ENCODE measurements at places on chromosomes 4 and X. TPM values are rescaled to one million over a fixed set of nuclear protein-coding genes. Genes with fewer than 3 reads are reported as not detected.

Gene F8A1
- 29.1 TPM for total RNA-seq

Gene CLCN3
- total RNA-seq, result 29.3 TPM

Gene SSX4B
- total RNA-seq, result not detected

Gene CENPI
- 17.0 TPM for total RNA-seq

Gene HS3ST1
- 0.95 TPM for total RNA-seq

Gene INTU
- total RNA-seq, result not detected

DNA sequence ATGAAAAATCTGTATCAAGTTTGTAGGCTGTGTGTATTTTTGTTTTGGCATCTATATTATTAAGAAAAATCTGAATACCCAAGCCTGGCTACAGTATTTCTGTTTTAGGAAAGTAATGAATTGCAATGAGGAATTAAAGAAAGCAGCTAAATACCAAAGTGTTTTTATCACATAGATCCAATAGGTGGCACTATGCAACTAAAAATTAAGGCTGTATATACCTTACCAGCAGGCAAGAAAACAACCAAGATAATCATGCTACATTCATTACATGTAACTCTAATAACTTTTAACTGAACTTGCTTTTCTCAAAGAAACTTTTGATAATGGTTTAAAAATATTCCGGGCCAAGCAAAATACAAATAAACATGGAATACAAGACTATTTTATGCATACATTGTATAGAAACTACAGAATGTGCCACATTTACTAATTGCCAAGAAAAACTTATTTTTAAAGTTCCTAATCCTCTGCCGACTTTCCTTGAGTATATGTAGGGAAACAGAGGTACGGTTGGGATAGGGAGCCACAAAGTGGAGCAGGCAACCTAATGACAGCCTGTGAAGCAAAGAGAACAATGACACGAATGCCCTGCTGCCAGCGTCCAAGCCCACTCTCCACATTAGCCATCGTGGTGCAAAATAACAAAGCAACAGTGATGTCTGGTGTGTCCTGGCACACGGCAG lies 63.7 kb downstream of the SEC24D start:
- no peaks in the 10 kb centered on the region for H3K36me3 ChIP-seq
- DNase-seq, result peak; percentile 53
- H3K4me3 ChIP-seq, result no peak overlapping the region
- no peaks in the 10 kb centered on the region for H3K27me3 ChIP-seq

DNA sequence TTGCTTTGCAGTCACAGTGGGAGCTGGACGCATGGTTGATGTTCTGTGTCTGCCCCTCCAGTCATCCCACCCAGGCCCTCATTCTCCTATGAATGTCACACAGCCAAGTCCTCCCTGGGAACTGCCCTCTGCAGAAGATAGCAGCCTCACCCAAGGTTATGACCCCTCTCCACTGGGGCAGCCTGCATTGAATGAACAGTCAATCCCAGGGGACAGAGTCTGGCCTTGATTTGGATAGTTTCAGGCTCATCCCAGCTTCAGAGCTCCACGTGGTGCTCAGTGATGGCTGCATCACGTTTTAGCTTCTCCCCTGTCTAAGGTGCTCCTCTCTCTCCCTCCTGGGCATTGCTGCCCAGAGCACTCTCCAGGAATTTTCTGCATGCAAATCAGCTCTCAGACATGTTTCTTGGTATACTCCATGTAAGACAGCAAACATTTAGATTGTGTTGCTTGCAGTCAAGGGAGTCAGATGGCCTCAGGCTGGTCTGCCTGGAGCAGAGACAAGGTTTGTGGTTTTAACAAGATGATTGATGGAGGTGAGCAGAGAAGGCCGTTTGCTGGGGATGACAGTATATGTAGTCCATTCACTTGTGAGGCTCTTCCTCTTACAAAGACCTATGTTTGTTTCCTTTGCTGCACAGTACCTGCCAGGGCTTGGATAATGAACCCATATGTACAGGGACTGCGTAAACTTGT lies 56.1 kb upstream of the MSX1 start:
- DNase-seq, result no peak
- no peaks in the 10 kb centered on the region for H3K27me3 ChIP-seq
- no peaks in the 10 kb centered on the region for H3K36me3 ChIP-seq
- no peak overlapping the region for H3K27ac ChIP-seq
- no peak overlapping the region for H3K4me3 ChIP-seq

DNA sequence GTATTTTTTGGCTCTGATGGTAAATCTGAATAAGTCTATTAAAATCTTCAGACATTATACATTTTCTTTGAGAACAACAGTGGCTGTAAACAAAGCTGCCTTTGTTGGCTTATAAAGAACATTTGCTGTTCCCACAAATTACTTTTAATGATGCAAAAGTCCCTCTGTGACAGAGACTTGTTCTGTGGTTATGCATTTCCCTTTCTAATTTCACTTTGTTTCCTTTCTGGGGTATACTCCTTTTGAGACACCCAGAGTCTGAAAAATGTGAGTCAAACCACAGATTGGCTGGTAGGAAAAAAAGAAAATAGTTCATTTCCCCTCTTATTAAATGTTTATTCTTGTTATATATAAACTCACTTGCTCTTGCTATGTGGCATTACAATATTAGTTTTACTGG lies 402.4 kb downstream of the PACRGL start:
- no peak overlapping the region for H3K4me3 ChIP-seq
- no peak for DNase-seq
- no peaks in the 10 kb centered on the region for H3K36me3 ChIP-seq
- no peak overlapping the region for H3K27ac ChIP-seq
- H3K27me3 ChIP-seq, result no peaks in the 10 kb centered on the region

DNA sequence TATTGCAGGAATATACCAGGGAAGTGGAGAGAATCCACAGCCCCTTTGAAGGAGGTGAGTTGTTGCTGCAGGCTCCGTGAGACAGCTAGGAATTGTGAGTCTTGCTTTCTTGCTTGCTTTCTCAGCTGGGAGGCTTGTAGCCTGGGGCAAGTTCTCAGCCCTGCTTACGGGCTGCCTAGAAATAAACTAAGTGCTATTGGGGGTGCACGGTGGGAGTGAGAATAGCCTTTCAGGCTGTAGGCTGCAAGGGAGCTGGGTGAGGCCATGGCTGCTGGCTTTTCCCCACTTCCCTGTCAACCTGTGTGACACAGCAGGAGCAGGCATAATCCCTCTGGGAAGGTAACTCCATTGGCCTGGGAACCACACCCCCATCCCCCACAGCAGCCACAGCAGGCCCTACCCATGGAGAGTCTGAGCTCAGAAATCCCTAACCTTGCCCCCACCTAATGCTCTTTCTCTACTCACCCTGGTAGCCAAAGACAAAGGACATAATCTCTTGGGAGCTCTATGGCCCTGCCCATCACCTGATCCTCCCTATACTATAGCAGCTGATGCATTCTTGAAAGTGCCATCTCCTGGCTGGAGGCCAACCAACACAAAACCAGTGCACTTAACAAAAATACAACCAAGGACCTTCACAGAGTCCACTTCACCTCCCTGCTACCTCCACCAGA lies 113.0 kb downstream of the MMRN1 start:
- no peak overlapping the region for H3K4me3 ChIP-seq
- H3K27me3 ChIP-seq, result no peaks in the 10 kb centered on the region
- H3K27ac ChIP-seq, result no peak overlapping the region
- no peaks in the 10 kb centered on the region for H3K36me3 ChIP-seq
- DNase-seq, result no peak
- no peaks in the 10 kb centered on the region for H3K4me1 ChIP-seq

- H3K27ac ChIP-seq, result no peak within 1 kb of the TSS
- H3K27me3 ChIP-seq, result no peaks in the 10 kb centered on the region
- no peak within 1 kb of the TSS for H3K4me3 ChIP-seq
- DNase-seq, result no peak
- H3K36me3 ChIP-seq, result no peaks in the 10 kb centered on the region
Measured at GRCh38 chr4:73853246-73853704, at the start of gene PF4V1. Gene PF4V1, plus strand, starts transcription at chr4:73853296. Its CDS starts 67 bp downstream, at chr4:73853363.

DNA sequence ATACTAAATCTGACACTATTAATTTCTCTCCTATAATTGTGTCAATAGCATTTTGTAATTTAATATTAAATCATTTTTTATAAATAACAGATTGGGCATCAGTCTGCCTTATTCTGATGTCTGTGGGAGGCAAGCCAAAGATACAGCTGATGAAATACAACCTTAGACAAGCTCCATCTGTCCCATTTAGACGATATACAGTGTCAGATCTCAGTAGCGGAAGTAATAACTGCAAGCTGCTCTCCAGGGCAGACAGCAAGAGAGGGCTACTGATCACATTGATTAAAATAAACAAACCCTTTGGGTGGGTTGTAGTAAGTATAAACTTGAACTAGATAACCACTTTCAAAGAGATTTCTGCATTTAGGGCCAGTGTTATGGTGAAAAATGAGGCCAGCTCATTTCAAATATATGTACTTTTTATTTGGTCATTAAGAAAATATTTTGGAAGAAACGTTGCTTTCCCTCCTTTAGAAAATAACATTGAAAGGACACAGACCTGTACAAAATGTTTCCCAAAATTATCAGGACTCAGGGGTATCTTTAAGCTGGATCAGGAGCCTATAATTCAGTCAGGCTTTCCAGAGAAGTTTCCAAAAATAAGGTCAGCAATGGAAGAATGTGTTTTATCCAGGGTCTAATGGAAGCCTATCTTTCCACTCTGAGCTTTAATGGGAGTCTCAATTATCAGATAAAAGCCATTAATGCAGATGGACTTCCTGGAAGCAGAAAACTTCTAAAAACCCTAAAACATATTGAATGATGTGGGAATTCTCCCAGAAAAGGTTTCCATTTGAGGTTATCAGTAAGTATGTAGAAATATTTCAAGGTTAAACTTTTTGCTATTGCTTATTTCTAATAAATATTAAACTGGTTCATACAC lies 1028.8 kb upstream of the IGFBP7 start:
- H3K27ac ChIP-seq, result no peak overlapping the region
- H3K27me3 ChIP-seq, result no peaks in the 10 kb centered on the region
- DNase-seq, result no peak
- no peaks in the 10 kb centered on the region for H3K4me1 ChIP-seq

- H3K27me3 ChIP-seq, result no peaks in the 10 kb centered on the region
- no peaks in the 10 kb centered on the region for H3K4me1 ChIP-seq
- DNase-seq, result no peak
- no peak overlapping the region for H3K4me3 ChIP-seq
Measured at GRCh38 chr4:121679267-121679666, 17.5 kb downstream of the ANXA5 start.

DNA sequence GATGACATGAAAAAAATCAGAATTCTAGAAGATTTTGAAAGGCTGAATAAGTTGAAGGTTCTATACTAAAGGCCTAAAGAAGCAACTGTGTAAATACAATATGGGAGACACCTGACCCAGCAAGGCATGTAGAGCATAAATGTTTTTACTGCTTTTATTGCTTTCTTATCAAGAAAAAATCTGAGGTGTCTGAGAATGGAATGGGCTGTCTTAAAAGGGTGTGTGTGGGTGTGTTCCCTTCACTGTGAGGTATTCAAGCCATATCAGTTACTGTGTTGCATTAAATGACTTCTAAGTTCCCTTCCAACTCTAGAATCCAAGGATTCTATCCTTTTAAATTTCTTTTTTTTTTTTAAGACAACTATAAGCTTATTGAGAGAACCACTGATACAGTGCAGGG lies 15.7 kb downstream of the ATP8A1 start:
- peaks cover 56% of the 10 kb centered on the region for H3K4me1 ChIP-seq
- no peak for DNase-seq
- H3K36me3 ChIP-seq, result no peaks in the 10 kb centered on the region
- no peak overlapping the region for H3K4me3 ChIP-seq
- H3K27ac ChIP-seq, result no peak overlapping the region

DNA sequence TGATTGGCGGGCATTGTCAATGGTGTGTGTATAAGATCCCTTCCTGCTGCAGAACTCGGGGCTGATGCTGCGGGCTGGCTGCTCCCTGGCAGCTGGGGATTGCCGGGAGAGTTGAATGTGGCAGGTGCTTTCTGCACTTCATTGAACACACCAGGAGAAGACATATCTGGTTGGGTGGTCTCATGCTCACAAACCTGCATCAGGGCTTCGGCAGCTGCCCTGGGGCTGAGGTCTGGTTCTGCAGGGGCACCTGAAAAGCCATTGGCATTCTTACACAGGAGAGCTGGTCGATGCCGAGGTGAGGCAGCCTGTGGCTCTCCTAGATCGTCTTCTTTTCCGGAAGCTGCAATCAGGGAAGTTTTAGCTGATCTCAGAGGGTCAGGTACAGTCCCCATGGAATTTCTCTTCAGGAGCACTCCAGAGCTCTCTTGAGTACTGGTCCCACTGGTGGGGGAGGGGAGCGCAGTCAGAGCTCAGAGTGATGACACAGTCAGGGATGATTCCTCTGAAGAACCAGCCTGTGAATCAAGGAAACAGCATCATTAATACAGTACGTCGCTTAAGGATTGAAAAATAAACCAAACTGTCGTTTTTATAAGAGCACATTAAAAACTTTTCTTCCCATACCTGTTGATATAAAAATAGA lies 57.8 kb downstream of the GPRIN3 start:
- no peak overlapping the region for H3K4me3 ChIP-seq
- no peaks in the 10 kb centered on the region for H3K4me1 ChIP-seq
- H3K27me3 ChIP-seq, result no peaks in the 10 kb centered on the region
- no peak overlapping the region for H3K27ac ChIP-seq

DNA sequence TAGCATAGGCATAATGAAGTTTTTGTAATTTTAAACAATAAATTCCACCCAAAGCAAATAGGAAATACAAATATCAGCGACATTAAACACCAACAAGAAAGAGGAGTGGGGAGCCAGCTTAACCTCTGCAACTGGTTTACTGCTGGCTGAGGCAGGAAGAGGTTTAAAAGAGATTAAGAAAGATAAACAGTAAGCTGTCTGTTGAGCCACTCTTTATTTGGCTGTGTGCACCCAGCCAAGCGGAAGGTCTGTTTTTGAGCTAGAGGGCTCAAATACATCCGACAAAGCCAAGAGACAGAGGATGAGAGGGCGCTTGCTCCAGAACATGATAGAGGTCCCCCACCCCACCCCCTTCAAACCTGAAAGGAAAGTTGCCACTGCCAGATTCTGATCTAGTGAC lies 191.4 kb downstream of the MGST2 start:
- H3K4me1 ChIP-seq, result no peaks in the 10 kb centered on the region
- H3K27ac ChIP-seq, result no peak overlapping the region
- no peaks in the 10 kb centered on the region for H3K27me3 ChIP-seq
- H3K36me3 ChIP-seq, result no peaks in the 10 kb centered on the region
- no peak for DNase-seq

DNA sequence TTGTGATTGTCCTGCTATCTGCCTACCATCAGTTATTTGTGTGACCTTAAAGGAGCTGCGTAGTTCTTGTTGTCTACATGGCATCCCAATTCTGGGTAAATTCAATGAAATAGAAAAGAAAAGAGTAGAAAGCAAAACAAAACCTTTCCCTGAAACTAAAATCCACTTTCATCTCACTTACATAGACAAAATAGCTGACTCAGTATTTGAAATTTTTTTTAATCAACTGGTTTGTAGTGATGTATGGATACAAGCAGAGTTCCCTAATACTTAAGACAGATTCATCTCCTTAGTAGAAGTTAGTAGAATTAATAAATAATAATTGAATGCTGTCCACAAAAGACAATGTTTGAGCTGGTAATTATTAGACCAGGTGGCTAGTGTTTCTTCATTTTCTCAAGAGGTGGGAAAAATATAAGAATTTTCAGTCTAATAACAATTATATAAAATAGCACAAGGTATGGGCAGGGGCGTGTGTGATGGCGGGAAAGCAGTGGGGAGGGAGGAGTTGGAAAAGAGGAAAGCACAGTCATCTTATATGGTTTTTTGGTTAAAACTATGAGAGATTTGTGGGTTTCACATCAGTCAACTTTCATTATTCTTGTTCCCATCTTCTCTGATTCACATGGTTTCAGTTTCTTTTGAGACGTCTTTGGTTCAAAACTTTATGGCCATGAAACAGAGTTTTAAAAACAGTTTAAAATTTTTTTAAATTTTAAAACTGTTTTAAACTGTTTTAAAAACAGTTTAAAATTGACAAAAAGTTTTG lies 275.2 kb downstream of the SPRY1 start:
- DNase-seq, result no peak
- no peak overlapping the region for H3K4me3 ChIP-seq
- no peaks in the 10 kb centered on the region for H3K4me1 ChIP-seq
